Placental pericyte (primary cell): ENCODE measurements at places on chromosomes 16 and 17. TPM values are rescaled to one million over a fixed set of nuclear protein-coding genes. Genes with fewer than 3 reads are reported as not detected.

The SETD1A gene
- 5.0 and 5.2 TPM in 2 replicates for total RNA-seq

The KRT24 gene
- total RNA-seq, result 0.14 TPM in 1 of 2 replicates, not detected in the other

The WFDC1 gene
- total RNA-seq, result 0.29 and 2.4 TPM in 2 replicates

The MPP3 gene
- 8.8 and 14.3 TPM in 2 replicates for total RNA-seq

The SSTR5 gene
- total RNA-seq, result not detected in 2 replicates
